ENCODE measurements at places on chromosomes 6 and 20.
A peak's percentile ranks its signal among the peaks of the same experiment; 100 is the strongest.

- no peak for DNase-seq
These were observed 349.3 kb downstream of the FARS2 start for GRCh38 chr6:5610640-5611039.

GRCh38 chr20:61694682-61695081 lies 371.0 kb downstream of the TAF4 start:
- no peak for DNase-seq

- no peak for DNase-seq
These were observed 32.8 kb upstream of the ZNF133 start for GRCh38 chr20:18255526-18255925.

GRCh38 chr6:54100411-54101006 lies 10.7 kb upstream of the MLIP start:
- no peak for DNase-seq

DNA sequence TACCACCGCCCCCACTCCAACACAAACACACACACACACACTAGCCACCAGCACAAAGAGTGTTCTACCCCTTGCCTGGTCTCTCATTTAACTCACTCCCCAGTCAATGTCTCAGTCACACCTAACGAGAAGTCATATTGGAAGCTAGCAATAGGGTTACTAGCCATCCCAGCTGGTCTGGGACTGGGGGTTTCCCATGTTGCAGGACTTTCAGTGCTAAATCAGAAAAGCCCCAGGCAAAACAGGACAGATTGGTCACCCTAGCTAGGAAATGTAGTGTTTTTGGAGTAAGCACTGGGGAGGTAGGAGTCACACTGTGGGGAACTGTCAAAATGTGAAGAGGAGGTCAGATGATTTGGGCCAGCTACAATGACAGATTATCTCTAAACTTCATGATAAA lies 158.1 kb downstream of the UNC5CL start:
- no peak for DNase-seq

GRCh38 chr20:23092384-23092756 lies 6.2 kb upstream of the CD93 start:
- DNase-seq = no peak

GRCh38 chr6:118770112-118770788 lies 118.9 kb upstream of the CEP85L start:
- no peak for DNase-seq

- DNase-seq = no peak
These were observed 20.8 kb upstream of the IBTK start for GRCh38 chr6:82268301-82268846.

- no peak for DNase-seq
These were observed 196.3 kb downstream of the FUT9 start for GRCh38 chr6:96212066-96212465.

DNA sequence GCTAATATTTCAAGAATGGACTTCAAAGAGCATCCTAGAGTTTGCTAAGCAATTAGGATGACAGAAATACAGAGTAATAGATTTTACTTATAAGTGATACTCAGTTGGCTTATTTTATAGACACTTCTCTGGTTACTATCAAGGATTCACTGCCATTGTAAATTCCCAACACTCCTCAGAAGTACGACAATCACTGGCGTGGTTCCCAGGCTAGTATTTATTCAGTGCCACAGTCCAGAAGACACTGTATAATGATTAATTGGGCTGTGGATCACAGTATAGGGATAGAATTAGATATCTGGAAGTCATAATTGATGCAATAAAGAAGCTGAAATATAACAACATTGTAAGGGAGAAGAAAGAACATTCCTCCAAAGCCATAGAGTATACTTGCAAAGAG lies 15.7 kb downstream of the MANEA start:
- no peak for DNase-seq

DNA sequence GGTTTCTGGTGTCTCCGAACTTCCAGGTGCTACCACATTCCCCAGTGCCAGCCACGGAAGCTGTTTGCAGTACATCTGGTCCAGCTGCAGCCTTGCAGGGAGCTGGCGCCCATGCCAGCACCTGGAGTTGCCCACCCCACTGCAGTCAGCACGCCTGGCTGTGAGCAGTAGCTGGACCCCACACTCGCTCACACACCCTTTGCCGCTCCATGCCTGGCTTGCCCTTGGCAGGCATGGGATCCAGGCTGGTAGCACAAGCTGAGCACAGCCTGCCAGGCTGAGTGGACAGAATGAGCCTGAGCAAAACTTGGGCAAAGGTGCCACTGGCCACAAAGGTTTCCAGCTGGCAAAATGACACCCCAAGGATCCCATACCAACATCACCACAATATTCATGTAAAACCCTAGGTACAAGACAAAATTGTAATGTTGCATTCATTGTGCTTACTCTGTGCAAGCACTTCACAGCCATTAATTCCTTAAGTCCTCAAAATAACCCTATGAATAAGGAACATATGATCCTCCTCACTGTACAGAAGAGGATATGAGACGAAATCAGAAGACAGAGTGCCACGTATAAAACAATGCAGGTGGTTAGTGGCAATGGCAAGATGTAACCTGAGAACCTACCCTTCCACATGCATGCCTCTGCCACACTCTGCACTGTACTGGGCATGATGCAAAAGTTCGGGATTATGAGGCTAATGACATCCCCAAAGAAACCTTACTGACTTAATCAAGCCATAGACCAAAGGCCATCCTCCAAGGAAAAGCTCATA lies 18.3 kb downstream of the KIF16B start:
- DNase-seq = no peak

DNA sequence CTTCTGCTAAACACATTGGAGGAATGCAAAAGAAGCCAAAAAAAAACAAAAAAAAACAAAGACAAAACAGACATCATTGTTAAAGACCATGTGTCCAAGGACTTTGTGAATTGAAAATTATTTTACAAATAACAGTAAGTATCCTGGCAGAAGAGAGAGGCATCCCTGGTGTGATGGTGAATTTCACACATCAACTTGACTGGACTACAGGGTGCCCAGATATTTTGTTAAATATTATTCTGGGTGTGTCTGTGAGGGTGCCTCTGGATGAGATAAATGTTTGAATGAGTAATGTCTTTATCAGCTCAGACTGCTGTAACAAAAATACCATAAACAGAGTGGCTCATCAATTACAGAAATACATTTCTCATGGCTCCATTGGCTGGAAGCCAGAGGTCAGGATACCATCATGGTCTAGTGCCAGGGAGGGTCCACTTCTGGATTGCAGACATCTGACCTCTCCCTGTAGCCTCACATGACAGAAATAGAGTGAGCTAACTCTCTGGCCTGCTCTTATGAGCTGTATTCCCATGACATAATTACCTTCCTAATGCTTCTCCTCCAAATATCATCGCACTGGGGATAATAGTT lies 12.2 kb upstream of the C6orf118 start:
- no peak for DNase-seq

- peak; percentile 3 for DNase-seq
These were observed 69.1 kb downstream of the SLC35F1 start for GRCh38 chr6:117976030-117976651.

DNA sequence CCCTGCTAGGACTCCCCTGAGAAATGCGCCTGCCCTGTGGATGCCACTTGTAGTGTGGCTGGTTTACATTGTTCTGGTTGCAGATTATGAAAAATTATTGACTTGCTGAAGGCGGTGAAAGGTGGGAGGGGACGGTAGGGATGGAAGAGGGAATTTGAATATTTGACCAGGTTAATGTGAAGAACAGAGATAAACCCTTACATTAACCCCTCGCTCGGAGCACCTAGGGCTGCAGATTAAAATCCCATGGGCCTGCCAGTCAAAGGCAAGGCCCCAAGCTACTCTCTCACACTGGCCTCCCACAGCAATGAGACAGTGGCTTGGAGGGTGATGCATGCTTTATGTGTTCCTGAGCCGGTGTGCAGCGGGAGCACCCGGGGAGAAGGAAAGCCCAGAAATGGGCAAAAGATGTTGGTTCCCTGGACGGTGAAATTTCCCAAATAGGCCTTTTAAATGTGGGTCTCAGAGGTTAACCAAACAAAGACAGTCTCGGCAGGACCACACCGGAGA lies 2.5 kb downstream of the FOXF2 start:
- no peak for DNase-seq

- DNase-seq = no peak
These were observed 5.3 kb upstream of the PCK1 start for GRCh38 chr20:57555457-57556184.

DNA sequence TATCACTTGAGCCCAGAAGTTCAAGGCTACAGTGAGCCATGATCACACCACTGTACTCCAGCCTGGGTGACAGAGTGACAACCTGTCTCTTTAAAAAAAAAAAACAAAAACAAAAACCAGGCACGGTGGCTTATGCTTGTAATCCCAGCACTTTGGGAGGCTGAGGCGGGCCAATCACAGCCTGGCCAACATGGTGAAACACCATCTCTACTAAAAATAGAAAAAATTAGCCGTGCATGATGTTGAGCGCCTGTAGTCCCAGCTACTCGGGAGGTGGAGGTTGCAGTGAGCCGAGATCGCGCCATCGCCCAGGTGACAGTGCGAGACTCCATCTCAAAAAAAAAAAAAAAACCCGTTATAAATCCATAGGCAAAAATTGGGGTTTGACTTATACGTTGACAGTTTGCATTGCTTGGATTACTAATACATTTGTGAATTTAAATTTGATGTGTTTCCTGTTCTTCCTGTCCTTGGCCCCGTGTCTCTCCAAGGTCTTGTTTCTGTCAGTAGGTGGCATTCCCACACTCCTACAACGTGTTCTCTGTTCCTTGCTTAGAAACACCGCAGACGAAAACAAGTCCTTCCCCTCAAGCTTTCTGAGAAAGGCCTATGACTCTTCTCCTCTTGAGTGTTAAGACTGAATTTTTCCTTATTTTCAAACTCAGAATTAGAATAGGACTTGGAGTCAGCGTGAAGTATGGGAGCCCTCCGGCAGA lies 147.0 kb downstream of the DTNBP1 start:
- no peak for DNase-seq

DNA sequence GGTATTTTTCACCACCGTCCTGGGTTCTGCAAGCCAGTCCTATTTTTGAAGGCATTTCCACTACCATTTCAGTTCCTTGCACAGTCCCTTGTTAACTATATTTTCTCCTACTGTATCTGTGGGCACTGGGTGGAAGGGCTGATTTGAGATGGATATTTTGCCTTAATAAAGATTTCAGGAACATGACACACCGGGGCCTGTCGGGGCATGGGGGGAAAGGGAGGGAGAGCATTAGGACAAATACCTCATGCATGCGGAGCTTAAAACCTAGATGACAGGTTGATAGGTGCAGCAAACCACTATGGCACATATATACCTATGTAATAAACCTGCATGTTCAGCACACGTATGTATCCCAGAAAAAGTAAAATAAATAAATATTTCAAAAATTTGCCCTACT lies 22.4 kb downstream of the STK38 start:
- no peak for DNase-seq

DNA sequence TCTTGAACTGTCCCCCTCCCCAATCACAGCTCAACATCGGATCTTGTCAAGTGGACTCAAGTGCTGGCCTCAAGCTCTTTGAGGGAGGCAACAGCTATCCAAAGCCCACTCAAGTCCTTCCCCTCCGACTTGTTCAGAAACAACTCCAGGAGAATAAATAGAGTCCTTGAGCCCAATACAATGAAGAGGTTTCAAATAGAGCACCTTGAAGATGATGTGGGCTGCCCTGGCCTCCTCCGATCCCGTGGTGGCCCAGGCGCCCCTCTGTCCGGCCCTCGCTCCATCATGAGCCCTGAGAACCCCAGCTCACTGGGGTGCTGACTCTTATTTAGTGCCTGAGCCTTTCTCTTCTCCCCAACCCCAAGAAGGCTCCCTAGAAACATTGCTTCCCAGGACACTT lies 164.3 kb upstream of the PMEPA1 start:
- no peak for DNase-seq

- DNase-seq = no peak
These were observed 29.9 kb upstream of the PLCB4 start for GRCh38 chr20:9038791-9039535.

- DNase-seq = no peak
These were observed 142.9 kb downstream of the ADGRB3 start for GRCh38 chr6:68777956-68778355.

DNA sequence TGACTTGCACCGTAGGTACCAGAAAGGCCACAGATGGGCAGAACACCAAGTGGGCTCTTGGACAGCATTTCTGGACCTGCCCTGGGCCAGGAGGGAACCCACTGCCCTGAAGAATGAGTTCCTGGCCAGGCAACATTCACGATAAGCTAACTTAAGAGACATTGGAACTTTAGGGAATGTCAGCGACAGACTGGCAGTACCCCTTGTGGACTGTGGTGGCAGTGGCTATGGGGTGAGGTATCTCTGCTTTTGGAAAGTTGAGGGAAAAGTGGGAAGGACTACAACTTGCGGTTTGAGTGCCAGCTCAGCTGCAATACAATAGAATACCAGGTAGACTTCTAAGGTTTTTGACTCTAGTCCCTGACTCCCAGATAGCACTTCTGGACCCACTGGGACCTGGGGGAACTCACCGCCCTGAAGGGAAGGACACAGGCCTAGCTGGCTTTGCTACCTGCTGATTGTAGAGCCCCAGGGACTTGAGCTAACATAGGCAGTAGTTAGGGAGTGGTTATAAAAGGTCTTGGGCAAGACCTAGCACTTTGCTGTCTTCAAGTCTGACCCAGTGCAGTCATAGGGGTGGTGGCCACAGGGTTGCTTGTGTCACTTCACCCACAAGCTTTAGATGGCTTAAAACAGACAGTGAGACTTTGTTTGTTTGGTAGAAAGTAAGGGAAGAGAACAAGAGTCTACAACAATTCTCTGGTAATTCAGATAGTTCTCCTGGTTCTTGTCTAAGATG lies 617.6 kb downstream of the COL12A1 start:
- DNase-seq = no peak

DNA sequence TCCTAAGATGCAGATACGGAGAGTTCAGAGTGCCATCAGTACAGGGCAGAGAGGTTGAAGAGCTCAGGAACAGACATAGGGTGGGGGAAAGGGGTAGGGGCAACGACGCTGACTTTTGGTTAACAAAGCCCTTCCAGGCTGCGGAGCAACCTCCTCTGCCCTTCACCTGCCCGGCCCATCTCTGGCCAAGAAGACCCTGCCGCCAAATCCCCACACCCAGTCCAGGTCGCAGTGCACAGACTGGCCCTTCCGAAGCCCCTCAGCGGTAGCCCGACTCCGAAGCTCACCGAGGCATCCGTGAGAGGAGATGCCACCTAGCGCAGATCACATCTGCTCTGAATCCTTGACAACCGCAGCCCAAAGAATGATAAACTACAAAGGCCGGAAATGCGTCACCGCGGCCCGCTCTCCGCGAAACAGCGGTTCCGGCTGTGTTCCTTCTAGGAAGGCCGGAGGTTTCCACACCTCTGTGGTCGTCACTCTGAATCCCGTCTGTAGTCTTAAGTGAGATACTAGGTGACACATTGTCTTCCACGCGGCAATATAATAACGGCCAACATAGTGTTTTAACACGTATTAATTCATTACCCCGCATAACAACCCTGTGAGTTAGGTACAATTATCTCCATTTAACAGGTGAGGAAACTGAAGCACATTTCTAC lies at the start of gene ZSCAN23:
ZSCAN23 (minus strand) TSS at position 380 of the 662 bp plus-strand sequence. CDS start 7,225 bp downstream, outside the sequence.
- DNase-seq = peak; percentile 57

DNA sequence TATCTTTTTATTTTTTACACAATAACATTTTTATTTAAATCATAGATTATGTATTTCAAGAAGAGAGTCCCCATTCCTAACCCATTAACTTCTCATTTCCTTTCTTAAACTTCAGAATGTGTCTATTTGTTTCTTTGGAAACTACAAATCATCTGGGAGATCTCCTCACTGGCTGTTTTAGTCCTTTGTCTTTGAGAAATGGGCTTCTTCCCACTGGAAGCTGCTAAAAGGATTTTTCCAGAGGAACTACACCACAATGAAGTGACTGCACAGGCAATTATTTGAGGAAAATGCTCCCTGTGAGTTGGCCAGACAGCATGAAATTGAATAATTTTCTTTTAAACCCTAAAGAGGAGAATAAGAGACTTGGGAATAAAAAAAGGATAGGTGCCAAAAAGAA lies 119.1 kb downstream of the TENT5A start:
- no peak for DNase-seq

GRCh38 chr6:93581371-93581770 lies 162.0 kb upstream of the EPHA7 start:
- no peak for DNase-seq

All from smooth muscle cell of the brain vasculature (primary cell).